PC-9 (cell line): ENCODE measurements at places on chromosomes 13 and 19.

GRCh38 chr13:98819382-98820010 is 67.0 kb upstream of the SLC15A1 start:
- H3K36me3 ChIP-seq, result 0 out of 2 replicates have a peak, but pooled peaks cover 14% of the 10 kb centered on the region
- H3K4me1 ChIP-seq, result no peaks in the 10 kb centered on the region
- DNase-seq, result no peak
- no peak overlapping the region for H3K4me3 ChIP-seq

GRCh38 chr13:50761406-50761805 is 82.1 kb downstream of the DLEU7 start:
- H3K27me3 ChIP-seq, result no peaks in the 10 kb centered on the region
- H3K4me1 ChIP-seq, result no peaks in the 10 kb centered on the region
- no peak overlapping the region for H3K4me3 ChIP-seq
- H3K27ac ChIP-seq, result no peak overlapping the region
- no peaks in the 10 kb centered on the region for H3K36me3 ChIP-seq
- DNase-seq, result no peak

GRCh38 chr13:80551650-80552497 is 210.9 kb upstream of the SPRY2 start:
- H3K4me1 ChIP-seq, result 0 out of 2 replicates have a peak, but pooled peaks cover 6% of the 10 kb centered on the region
- H3K27me3 ChIP-seq, result no peaks in the 10 kb centered on the region
- peak; percentile 59 for DNase-seq
- H3K36me3 ChIP-seq, result no peaks in the 10 kb centered on the region
- no peak overlapping the region for H3K27ac ChIP-seq
- H3K4me3 ChIP-seq, result no peak overlapping the region

- no peak overlapping the region for H3K27ac ChIP-seq
- H3K4me1 ChIP-seq, result no peaks in the 10 kb centered on the region
- no peaks in the 10 kb centered on the region for H3K36me3 ChIP-seq
- no peak overlapping the region for H3K4me3 ChIP-seq
Observed at GRCh38 chr19:51145916-51146493, 3.9 kb downstream of the SIGLEC7 start.

- H3K4me1 ChIP-seq, result peaks cover 24% of the 10 kb centered on the region
- DNase-seq, result no peak
- H3K36me3 ChIP-seq, result peaks cover 31% of the 10 kb centered on the region
- H3K27me3 ChIP-seq, result no peaks in the 10 kb centered on the region
- H3K27ac ChIP-seq, result no peak overlapping the region
- no peak overlapping the region for H3K4me3 ChIP-seq
Observed at GRCh38 chr19:39449116-39449797, 3.9 kb downstream of the SUPT5H start.

GRCh38 chr13:98236197-98236596 is 59.1 kb upstream of the RNF113B start:
- no peaks in the 10 kb centered on the region for H3K4me1 ChIP-seq
- H3K36me3 ChIP-seq, result no peaks in the 10 kb centered on the region
- no peak overlapping the region for H3K4me3 ChIP-seq
- no peaks in the 10 kb centered on the region for H3K27me3 ChIP-seq
